ENCODE measurements at places on chromosomes 12 and 14.
A peak's percentile ranks its signal among the peaks of the same experiment; 100 is the strongest.

DNA sequence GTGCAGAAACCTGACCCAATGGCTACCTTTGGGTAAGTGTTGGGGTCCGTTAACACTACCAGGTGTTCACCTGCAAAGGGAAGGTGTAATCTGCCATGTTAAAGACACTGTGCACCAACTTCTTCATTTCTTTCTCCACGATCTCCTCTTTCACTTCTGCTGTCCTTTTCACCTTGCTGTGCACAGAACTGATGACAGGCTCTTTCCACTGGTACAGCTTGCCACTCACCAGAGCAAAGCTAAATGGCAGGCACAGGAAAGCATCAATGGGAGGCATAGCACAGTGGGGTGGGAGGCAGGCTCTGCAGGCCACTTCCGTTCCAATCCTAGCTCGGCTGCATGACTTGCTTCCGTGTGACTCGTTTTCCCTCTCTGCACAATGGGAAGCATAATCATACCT is 2.6 kb upstream of the C12orf76 start:
- DNase-seq, result no peak

DNA sequence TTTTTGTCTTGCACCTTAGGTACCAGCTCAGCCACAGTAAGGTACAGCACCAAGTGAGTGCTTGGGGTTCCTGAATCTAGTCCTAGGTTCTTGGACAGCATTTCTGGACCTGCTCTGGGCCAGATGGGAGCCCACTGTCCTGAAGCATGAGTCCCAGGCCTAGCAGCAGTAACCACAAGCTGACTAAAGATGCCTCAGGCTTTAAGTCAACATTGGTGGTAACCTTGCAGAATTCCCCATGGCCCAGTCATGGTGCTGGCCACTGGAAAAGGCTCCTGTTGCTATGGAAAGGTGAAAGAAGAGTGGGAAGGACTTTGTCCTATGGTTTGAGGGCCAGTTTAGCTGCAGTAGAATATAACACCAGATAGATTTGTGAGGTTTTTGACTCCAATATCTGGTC is 86.9 kb upstream of the CLEC14A start:
- DNase-seq, result no peak

DNA sequence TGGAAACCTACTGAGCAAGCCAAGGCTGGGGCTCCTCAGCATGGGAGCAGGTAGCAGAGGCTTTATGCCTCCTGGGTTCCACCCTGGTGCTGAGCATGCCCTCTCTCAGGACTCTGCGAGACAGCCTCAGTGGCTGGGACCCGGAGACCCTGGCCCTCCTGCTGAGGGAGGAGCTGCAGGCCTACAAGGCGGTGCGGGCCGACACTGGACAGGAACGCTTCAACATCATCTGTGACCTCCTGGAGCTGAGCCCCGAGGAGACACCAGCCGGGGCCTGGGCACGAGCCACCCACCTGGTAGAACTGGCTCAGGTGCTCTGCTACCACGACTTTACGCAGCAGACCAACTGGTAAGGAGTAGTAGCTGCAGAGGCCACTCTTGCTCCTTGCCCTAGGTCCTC is 8.4 kb downstream of the ESPL1 start:
- no peak for DNase-seq

GRCh38 chr12:94644141-94644979 is 6.0 kb downstream of the TMCC3 start:
- peak; percentile 58 for DNase-seq

DNA sequence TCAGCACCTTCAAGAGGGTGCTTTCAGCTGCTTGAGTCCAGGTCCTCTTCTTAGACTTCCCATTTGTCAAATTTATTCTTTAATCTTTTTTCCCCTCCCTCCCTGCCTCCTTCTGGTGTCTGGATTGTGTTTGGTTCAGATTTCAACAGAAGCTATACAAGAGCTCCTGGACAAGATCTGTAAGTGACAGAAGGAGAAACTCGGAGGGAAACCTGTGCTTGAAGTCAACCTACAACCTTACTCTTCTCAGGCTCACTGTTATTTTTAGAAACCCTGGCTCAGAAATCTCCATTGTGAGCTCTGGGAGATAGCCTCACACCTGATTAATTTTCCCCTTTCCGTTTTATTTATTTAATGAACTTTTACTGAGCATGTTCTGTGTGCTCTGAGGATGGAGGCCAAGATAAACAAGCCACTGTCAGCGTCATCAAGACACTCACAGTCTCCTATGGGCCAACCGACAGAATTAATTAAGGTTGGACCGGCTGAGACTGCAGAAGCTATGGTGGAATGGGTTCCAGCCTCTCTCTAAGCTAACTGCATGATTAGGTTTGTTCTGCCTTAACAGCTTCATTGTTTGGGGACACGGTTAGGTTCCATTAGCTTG is 13.5 kb downstream of the PDE1B start:
- no peak for DNase-seq

DNA sequence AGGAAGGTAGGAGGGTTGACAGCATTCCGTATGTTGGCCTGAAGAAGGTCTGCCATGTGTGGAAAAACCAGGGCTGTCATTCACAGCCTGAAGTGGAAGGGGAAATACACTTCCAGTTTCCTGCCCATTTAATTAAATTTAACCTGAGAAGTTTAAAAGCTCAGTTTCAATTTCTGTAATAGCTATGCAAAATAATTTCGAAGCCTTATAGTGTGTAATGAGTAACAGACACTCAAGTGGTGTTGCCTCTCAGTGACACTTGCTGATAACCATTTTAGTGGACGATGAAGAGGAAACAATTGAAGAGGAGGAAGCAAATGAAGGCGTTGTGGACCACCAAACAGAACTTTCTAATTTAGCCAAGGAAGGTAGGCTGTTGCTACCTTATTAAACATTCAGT is 44.8 kb downstream of the EP400 start:
- no peak for DNase-seq
